ENCODE measurements at places on chromosomes 5 and 9. TPM values are rescaled to one million over a fixed set of nuclear protein-coding genes. Genes with fewer than 3 reads are reported as not detected.

DNA sequence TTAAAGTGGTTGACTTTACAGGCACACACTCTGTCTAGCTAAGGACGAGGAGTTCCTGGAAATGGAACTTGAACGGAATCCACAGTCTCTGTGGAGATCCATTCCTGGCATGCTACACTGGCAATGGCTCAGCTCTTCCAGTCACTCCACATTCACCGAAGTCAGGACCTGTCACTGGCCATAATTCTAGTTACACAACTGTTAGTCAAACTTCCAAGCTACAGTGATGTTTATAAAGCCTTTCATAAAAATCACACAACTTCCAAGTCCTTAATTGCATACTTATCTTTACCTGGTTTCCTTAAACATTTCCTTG is 15.7 kb downstream of the CDC14B start:
- no peak for DNase-seq

DNA sequence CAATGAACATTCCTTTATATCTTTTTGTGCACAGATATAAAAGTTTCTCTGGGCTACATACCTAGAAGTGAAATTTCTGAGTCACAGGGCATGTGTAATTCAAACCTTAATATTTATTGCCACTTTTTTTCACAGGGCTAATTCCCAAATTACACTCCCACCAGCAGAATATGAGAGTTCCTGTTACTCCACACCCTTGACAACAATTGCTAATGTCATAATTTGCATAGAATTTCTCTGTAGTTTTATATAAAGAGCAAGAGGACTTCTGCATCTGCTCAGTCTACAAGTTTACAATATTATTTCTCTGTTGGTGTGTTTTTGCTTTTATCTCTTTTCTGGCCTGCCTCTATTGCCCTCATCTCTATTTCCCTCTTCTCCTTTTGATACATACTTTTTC is 518.5 kb downstream of the ZNF608 start:
- DNase-seq, result no peak

DNA sequence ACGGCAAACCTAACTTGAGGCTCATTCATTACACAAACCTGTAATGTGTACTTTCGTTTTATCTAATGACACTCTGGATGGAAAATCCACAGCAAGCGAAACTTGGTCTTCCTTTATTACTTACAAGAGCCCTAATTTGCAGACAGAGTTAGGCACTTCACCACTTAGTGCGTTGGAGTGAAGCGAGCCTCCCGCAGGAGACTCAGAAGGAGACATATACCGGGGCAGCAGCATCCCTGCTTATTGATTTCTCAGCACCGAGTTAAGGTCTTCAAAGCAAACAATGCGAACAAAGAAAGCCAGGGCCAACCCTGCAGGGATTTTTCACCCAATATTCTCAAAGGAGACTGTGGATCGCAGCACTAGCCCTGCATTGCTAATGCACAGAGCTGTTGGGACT is 28.6 kb downstream of the LSM11 start:
- DNase-seq, result no peak

DNA sequence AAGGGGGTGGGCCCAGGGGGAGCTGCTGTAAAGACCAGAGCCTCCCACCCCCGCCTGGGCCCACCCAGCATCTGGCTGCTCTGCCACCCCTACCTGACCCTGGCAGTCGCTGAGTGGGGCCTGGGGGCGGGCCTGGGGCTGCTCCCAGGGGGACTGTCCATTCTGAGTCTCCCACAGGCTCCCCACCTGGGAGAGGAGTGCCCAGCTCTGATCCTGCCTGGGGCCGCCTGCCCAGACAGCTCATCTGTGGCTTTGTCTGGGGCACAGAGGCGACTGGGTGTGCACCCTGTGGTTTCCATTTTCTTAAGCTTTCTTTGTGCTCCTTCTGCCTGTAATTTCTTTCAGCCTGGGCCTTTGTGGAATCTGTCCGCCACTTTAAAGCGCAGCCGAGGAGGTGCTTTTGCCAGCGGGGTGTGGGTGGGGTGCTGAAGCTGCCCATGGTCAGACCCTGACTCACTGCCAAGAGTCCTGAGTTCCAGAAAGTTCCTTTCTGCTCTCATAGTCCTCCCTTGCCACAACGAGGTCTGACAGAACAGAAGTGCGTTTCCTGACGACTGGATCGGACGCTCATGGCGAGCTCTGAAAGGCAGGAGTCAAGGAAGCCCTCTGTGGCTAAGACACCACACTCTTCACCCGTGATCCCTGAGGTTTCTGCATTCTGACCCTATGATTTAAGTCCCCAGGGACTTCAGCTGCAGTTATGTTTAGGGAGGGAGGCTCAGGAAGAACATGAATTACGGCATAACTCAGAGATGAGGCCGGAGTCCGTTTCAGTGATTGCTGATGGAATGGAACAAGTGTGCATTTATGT is 225.0 kb downstream of the FANCC start:
- no peak for DNase-seq

Gene INSL4
- not detected for total RNA-seq

DNA sequence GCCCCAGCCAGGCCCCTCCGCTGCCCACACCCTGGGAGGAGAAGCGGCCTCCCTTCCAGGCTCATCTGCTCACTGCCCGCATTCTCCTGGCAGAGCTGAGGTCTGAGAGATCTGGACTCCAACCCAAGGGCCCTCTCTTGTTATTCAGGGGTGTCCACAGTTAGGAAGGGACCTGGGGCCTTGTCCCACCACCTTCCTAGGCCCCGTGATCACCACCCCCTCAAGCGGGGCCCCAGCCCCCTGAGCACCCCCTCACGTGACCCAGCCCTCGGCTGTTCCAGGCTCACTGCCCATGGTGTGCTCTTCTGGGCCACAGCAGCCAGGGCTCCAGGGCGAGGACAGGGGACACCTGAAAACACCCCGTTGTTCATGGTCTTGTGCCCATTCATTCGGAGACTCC is 48.7 kb downstream of the NEURL1B start:
- no peak for DNase-seq

GRCh38 chr5:133119233-133119711 is 67.5 kb downstream of the HSPA4 start:
- no peak for DNase-seq

Gene ZNF608
- total RNA-seq, result 18.8 TPM

Gene ECSCR
- total RNA-seq, result 20.1 TPM

DNA sequence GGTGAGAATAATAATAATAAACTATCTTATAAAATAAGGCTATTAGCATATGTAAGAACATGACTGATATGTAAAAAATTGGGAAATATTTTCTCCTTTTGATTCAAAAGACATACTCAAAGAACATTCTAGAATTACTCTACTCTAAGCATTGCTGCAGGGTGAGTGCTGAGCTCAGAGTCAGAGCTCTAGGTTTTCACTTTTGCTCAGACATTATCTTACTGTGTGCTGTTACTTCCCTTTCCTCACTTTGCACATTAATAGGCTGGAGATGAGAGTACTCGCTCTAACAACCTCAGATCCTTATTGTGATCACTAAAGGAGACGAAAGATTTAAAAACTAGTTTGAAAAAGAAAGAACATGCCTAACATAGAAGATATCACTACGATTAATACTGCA is 99.4 kb upstream of the C9orf72 start:
- DNase-seq, result no peak

DNA sequence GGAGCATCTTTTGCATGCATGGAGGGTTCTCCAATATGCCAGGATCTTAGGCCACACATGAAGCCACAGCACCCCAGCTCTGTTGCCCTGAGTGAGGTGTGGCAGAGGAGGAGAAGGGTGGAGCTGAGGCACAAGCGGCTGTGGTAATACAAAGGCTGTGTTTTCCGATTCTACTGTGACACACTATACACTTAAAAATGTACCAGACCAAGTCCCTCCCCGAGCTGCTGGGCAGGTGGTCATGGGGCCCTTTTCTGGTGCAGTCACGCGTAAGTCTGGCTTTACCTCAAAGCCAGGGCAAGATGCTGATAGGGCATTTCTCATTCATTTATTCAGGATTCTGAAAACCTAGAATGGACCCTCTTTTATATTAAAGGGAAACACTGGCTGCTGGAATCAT is 3.7 kb downstream of the ADGRV1 start:
- no peak for DNase-seq

- peak; percentile 93 for DNase-seq
Observed at GRCh38 chr5:177431317-177432142, 5.1 kb downstream of the GRK6 start.

Gene RAI14
- 17.5 TPM for total RNA-seq

DNA sequence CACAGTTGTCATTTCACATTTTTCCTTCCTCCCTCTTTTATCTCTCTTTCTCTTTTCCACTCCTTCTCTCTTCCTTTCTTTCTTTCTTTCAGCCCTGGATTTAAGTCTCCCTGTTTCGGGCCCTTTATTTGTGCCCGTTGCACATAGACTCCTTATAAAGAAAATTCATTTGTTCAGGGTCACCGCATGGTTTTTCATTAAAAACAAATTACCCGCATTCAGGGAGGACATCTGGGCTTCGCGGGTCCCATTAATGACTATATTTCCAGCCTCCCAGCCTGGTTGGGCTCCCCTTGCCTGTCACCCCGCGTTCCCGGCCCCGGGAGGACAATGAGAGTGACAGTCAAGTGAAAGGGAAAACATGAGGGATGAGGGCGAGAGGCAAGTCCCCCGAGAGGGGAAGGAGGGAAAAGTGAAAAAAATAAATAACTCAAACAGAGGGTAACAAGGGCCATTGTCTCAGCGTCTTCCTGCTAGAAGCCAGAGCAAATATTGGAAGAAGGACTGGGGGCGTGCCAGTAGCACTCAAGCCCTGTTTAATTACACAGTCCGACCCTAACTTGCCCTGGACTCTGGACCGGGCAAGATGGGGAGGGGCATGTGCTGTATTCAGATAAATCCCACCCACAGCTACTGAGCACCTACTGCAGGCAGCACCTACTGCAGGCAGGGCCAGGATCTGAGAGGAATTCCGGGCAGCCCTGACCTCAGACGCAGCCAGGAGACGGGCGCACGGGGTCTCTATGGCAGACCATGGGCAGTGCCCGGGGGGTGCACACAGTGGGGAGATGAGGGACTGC is 166.2 kb downstream of the PAX5 start:
- no peak for DNase-seq

- no peak for DNase-seq
Observed at GRCh38 chr5:75335486-75335885, 1.5 kb upstream of the HMGCR start.

Gene NMUR2
- total RNA-seq, result not detected

GRCh38 chr5:177126771-177127170 is 6.8 kb upstream of the NSD1 start:
- DNase-seq, result no peak

GRCh38 chr5:94693043-94693822 is 74.8 kb downstream of the SLF1 start:
- DNase-seq, result no peak

Gene FBN2
- total RNA-seq, result 7.1 TPM
